PC-3 (cell line): ENCODE measurements at places on chromosomes 5 and 9. TPM values are rescaled to one million over a fixed set of nuclear protein-coding genes. Genes with fewer than 3 reads are reported as not detected.
A peak's percentile ranks its signal among the peaks of the same experiment; 100 is the strongest.

GRCh38 chr5:53424686-53425615 is 55.5 kb upstream of the FST start:
- peak; percentile 89 for DNase-seq

DNA sequence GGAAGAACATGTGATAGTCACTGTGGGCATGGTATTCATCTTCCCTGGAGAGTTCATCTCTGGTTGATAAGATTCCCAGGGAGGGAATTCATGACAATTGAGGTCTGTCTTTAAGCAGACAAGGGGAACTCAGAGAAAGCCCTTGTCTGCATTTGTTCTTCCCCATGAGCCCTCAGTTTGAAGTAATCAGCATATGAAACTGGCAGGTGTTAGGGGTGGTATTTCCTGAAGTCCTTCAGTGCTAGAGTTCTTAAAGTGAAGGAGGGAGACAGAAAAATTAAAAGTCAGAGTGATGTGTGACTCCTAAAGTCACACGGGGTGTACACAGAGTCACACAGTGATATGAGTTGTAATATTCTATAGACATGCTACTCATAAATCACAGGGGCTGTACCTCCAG is 60.6 kb upstream of the SYK start:
- DNase-seq, result no peak

GRCh38 chr9:133460405-133461175 is 812 bp downstream of the CACFD1 start:
- peak; percentile 28 for DNase-seq

RHOBTB3 gene
- total RNA-seq, result 14.2 and 16.3 TPM in 2 replicates

GRCh38 chr9:132663117-132663516 is 6.7 kb downstream of the DDX31 start:
- no peak for DNase-seq

DMRT3 gene
- total RNA-seq, result not detected in 2 replicates

DNA sequence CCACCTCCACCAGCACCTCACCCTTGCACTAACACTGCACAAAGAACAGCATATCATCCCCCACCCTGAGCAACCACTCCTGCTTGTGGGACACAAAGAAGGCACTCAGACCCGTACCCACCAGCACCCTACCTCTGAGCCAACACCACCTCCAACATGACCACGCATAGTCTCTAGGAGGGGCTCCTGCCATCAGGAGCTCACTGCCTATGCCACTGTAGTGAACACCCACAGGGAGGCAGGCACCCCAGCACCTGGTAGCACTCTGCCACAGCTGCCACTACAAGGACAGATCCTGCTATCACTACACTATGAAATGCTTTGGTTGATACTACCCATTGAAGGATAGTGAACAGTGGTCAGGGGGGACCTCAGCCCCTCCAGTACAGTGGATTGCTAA is 395.6 kb upstream of the GRAMD2B start:
- no peak for DNase-seq

CMYA5 gene
- under 0.01 and 0.15 TPM in 2 replicates for total RNA-seq

DNA sequence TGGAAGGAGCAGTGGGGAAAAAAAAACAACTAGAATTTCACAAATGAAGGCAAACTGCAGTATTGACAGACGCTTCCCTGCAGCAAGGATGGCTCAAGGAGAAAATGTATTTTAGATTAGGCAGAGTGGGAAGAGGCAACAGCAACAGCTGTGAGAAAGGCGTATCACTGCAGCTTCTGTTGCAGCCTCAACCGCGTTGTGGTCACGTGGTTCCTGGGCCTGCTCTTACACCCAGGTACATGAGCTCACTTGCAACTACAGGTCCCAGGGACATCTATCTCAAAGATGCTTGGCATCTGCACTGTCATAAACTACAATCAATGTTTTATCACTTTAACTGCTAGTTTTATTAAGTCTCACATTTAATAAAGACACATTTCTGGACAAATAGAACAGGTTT is 36.0 kb upstream of the GOLM1 start:
- no peak for DNase-seq

DNA sequence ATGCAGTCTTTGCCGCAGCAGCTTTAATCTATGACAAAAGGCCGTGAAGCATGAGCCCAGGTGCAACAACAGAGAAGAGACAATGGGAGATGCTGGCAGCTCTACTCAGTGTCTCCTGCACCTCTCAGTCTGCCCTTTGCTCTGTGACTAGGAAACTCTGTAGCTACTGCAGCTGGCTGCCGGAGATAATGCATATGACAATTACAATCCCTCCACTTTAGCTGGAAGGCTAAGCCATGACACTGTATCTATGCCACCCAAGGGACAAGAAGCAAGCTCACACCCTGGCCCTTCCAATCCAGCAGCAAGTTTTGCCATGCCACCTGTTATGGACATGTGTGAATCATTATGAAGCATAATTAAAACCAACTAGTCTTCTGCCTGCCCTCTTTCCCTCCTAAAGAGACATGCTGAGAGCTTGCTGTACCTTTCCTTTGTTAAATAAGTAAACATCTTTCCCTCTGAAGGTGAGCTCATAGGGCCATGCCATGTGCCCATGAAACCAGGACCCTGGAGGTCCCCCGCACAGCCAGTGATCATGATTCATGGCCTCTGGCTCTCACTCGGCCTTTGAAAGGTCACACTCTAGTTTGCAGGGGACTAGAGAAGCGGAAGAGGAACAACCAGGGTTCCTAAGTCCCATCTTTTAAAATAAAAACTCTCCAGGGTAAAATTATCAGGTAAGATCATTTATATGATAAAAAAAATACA is 219.4 kb downstream of the SPOCK1 start:
- DNase-seq, result no peak

GRCh38 chr5:155250596-155250995 is 237.0 kb downstream of the KIF4B start:
- no peak for DNase-seq

DNA sequence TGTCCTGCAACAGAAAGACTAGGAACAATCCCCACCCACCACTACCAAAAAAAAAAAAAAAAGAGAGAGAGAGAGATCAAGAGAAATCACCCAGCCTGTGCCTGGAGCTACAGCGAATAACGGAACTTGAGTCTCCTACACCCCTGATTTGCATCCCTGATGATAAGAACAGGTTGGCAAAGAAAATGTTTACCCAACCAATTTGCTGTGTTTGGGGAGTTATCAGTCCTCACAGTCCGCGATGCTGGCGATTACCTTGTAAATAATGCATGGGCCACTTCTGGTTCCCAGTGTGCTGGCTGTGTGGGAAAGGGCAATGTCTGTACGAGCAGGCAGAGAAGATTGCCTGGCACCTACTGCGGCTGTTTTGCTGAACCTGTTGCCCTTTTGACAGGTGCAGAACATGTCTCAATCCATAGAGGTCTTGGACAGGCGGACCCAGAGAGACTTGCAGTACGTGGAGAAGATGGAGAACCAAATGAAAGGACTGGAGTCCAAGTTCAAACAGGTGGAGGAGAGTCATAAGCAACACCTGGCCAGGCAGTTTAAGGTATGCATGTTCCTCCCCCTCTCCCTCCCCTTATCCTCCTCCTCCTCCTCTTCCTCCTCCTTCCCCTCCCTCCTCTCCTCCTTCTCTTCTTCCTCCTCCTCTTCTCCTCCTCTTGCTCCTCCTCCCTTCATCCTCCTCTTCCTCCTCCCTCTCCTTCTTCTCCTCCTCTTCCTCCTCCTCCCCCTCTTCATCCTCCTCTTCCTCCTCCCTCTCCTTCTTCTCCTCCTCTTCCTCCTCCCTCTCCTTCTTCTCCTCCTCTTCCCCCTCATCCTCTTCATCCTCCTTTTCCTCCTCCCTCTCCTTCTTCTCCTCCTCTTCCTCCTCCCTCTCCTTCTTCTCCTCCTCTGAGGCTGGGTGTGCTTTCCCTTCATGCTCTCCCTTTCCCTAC is 8.3 kb downstream of the OLFM1 start:
- no peak for DNase-seq

DNA sequence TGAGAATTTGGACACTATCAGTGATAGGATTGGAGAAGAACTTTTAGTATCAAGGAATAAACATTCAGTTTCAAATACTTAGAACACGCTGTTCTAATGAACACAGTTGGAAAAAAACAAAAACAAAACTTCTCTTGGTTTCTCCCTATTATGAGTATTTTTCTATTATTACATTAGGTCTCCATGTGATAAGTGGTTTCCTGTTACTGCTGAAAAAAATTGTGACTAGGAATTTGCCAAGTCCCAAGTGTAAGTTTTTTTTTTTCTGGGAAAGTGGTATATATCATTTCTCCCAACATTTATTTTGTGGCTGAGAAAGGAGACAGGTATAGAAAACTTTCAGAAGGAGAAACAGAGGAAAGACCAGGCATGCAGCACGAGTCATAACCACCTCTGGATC is 41.1 kb downstream of the PCSK1 start:
- DNase-seq, result no peak

GRCh38 chr9:13144166-13144775 is 135.2 kb downstream of the MPDZ start:
- DNase-seq, result no peak

UNC13B gene
- 9.8 and 10.4 TPM in 2 replicates for total RNA-seq

GPX3 gene
- not detected in 2 replicates for total RNA-seq

HACD4 gene
- not detected in 2 replicates for total RNA-seq

FAM81B gene
- not detected in 2 replicates for total RNA-seq

DNA sequence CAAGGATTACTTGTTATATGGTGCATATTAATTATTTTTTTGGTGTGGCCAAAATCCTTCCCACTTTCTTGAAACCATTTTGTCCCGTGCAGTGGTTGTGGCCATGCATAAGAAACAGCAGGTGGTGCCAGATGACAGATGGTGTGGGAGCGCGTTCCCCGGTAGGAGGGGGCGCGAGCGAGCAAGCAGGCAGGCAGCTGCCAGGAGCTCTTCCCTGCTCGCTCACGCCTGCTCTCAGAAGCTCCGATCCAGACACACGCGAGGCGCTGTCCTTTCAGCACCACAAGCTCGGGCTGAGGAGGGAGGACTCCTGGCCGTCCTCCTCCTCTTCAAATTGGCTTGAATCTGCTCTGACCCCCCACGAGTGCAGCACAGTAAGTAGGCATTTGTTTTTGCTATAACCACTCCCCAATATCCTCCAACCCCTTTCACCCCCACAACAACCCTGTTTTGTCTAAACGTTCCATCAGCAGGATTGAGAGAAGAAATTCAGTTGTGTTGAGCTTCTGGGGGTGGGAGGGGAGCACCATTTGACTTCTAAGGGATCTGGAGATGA is at the start of gene NSG2:
Gene NSG2 (plus strand): TSS at position 237 of the 556 bp plus-strand sequence. CDS start 1,050 bp downstream, outside the sequence.
- peak; percentile 95 for DNase-seq

DNA sequence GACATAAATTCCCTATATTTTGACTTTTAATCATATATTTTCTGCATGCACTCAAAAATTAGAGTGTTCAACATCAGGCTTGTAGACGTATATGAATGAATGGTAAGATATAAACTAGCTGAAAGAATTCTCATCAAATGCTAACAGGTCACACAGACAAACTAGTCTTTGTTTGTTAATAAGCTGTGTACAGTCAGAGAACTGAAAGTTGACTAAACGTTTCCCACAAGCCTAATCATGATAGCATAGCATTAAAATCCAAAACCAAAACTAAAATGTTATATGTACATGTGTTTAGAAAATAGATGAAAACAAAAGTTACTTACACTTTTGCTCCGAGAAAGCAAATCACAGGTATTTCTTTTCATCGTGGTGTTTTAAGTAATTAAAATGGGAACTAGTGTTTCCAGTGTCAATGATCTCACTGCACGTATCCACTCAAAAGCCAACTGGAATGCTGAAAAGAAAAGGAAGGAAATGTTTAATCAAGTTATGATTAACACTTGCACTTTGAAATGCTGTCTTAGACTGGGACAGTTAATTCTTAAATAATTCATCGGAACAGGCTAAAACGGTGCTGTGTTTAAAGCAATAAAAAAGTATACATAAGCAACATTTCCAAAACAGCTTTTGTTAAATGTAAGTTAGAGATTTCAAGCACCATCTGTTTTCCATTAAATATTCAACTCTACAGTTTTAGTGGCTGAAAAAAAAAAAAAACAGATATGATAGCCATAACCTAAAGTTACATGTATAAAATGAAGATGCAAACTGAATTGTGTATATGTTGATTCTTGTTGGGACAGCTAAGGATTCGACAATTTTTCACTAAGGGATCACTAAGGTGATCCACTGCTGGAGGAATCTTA is 291.9 kb upstream of the PDE4D start:
- DNase-seq, result no peak

DNA sequence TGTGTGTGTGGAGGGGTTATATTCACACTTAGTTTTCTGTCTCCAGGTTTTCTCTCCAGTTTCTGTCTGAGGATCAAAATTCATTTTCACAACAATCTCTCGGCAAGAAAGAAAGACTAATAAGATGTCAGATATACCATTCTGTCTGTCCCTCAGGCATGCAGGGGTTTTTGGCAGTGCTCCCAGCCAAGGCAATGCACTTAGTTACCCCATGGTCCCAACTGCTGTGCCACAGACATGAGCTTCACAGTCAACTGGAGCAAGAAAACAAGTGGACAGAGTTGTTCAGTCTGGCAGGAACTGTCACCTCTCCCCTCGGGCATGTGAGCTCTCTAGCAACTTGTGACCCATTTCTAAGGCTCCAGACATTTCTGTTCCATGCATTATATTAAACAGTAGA is 101.7 kb upstream of the LHFPL2 start:
- DNase-seq, result no peak

NXNL2 gene
- total RNA-seq, result 0.66 TPM in 1 of 2 replicates, not detected in the other

PROP1 gene
- total RNA-seq, result not detected in 2 replicates

- DNase-seq, result no peak
These were observed 29.8 kb downstream of the ANKS6 start for GRCh38 chr9:98766586-98766985.

DNA sequence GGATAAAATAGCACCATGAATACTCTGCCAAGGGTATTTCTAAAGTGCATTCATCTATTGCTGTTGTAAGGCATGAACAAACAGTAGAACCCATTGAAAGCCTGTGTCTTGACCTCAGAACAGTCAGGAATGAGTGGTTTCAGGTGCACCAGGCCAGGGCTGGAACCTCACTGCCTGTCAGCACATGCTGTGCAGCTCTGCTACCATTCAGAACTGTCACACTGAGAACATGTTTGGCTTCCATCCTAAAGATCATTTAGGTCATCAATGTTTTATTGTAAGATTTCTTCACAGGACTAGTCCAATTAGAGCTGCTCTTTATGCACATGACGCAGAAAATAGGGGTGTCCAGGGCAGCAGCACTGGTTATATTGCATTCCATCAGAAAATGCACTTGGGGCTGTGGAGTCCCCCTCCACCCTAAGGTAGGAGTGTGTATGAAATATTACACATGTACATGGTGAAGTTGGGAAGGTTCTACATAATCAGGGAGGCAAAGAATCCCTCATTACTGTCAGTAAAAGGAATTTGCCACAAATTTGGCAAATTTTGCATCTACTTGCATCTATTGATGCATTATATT is 408.0 kb downstream of the CTNND2 start:
- DNase-seq, result no peak

DNA sequence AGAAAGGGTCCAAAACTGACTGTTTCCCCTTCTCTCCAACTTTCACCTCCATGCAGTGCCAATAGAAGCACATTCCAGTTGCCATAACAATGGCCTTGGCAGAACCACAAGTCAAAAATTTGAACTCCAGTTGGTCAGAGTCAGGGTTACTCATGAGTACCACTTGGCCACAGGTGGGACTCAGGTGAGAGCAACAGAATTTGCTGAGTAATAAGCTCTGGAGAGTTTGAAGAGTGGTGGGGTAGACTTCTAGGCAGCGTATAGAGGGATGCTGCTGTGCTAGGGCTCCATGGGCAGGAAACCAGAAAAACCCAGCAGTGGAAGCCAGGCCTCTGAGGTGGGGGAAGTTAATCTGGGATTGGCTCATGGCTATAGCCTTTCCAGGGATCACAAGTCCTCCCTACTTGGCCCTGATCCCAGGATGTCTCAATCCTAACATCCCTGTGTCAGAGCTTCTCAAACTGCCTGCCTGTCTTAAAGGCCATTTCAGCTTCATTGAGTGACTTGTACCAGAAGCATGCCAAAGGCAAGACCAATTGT is 30.2 kb downstream of the SNX18 start:
- peak; percentile 65 for DNase-seq

MEGF10 gene
- not detected in 2 replicates for total RNA-seq

GRCh38 chr9:113341712-113342410 is 1.8 kb upstream of the WDR31 start:
- peak; percentile 90 for DNase-seq

CARTPT gene
- not detected in 2 replicates for total RNA-seq
